ENCODE measurements at places on chromosomes 16 and 17.

DNA sequence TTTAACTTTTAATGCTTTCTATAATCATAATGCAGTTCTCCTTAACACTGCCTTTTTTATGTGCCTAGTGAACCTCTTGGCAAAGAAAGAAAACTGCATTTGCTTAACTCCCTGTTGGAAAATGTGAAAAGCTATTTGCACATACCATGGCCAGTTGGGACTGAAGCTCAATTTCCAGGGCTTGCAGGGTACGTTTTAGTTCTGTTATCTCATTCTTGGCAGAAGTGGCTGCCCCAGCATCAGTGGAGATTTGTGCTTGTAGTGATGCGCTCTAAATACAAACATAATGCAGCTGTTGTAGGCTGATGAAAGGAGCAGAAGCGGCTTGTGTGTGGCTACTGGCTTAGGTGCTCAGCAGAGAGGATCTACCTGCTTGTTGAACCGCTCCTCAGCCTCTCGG lies 3.7 kb downstream of the KRT24 start:
- no peak for DNase-seq

GRCh38 chr17:41503202-41503601 lies 2.2 kb downstream of the KRT13 start:
- no peak for DNase-seq

- DNase-seq, result no peak
Observed at GRCh38 chr17:41777157-41777573, 9.3 kb downstream of the JUP start.

GRCh38 chr16:27529962-27530361 lies 19.8 kb downstream of the GTF3C1 start:
- DNase-seq, result no peak

GRCh38 chr17:2797637-2798036 lies 1.4 kb downstream of the RAP1GAP2 start:
- no peak for DNase-seq

- no peak for DNase-seq
Observed at GRCh38 chr16:7378024-7378695, 45.5 kb downstream of the RBFOX1 start.

- DNase-seq, result no peak
Observed at GRCh38 chr17:41329279-41329948, 13.9 kb upstream of the KRTAP17-1 start.

GRCh38 chr16:57007050-57007449 lies 17.7 kb downstream of the NLRC5 start:
- no peak for DNase-seq

DNA sequence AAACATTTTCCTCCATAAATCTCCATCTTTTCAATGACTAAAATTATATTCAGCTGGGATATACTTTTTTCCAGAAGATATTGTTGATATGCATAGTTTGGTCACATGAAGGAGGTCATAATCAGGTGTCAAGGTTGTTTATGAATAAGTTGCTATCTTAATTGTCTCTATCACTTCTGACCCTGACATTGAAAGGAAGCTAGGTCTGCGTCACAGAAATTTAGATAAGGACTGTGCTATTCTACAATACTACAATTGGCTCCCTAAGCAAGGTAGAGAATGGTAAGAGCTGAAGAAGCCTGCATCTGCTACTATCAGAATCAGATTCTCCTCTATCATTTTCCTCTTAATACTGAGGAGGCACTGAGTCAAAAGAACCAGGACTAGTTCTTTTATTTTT lies 67.5 kb downstream of the CACNG1 start:
- no peak for DNase-seq

DNA sequence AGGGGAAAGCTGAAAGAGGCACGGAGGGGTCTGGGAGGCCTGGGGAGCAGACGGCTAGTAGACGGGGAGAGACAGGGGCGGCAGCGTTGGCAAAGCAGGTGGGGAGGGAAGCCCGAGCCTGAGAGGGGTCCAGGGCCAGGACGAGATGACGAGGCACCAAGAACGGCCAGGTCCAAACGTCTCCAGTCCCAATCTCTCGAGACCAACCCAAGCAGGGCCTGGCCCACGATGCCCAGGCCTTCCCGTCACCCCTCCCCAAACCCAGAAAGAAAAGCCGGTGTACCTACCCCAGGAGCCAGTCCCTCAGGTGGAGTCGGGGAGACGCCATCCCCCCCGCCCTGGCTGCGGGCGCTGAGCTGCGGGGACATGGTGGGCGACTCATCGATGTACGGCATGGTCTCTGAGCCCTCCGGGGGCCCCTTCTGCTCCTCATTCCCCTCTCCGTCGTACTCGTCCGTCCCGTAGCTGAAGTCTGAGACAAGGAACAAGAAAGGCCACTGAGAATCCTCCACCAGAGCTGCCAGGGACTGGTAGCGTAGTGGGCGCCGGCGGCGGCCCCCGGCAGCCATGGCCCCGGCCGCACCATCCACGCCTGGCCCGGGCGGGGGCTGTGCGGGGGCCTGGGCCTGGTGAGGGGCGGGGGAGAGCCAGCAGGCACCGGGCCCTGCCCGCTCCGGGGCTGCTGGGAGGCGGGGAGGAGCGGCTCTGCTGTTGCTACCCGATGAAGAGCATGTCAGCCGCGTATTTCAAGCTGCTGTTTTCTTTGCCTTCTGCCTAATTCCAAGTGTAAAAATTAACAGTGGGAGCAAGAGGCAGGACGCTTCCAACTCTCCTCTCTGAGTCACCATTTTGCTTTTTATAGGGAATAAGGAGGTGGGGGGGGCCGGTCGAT lies 54.6 kb downstream of the ABR start:
- DNase-seq, result no peak

DNA sequence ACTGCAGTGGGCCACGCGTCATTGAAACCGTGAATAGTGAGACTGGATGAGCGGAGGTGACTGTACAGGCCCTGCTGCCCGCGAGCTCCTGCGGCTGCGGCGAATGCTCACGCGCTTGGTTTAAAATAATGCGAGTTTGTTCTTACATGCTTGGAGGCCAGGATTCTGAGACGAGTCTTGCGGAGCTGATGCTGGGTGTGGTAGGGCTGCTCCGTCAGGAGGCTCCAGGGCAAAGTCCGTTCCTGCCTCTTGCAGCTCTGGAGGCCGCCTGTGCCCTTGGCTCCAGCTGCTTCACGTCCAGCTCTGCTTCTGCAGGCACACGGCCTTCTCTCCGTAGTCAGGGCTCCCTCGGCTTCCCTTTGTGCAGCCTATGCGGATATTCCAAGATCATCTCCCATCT lies 9.5 kb downstream of the ACSF3 start:
- DNase-seq, result no peak

GRCh38 chr16:75089486-75090202 lies 26.9 kb downstream of the LDHD start:
- DNase-seq, result no peak

GRCh38 chr17:9054126-9054975 lies 33.0 kb downstream of the NTN1 start:
- DNase-seq, result no peak

- DNase-seq, result no peak
Observed at GRCh38 chr17:38969281-38969680, 2.1 kb upstream of the FBXO47 start.

DNA sequence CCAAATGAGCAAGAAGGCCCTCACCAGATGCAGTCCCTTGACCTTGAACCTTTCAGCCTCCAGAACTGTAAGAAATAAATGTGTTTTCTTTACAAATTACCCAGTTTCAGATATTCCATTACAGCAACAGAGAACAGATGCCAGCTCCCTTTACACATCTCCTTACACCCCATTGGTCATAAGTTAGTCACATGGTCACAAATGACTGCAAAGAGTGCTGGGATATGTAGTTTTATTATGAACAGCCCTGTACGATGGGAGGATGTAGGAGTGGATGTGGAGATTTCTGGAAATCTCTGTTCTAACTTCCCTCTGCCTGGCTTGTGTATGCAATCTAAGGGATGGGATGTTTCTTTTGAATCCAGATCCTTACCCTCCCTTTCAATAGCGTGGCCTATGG lies 13.3 kb upstream of the RPL38 start:
- DNase-seq, result no peak

GRCh38 chr16:86791287-86792035 lies 213.1 kb downstream of the FOXL1 start:
- no peak for DNase-seq

DNA sequence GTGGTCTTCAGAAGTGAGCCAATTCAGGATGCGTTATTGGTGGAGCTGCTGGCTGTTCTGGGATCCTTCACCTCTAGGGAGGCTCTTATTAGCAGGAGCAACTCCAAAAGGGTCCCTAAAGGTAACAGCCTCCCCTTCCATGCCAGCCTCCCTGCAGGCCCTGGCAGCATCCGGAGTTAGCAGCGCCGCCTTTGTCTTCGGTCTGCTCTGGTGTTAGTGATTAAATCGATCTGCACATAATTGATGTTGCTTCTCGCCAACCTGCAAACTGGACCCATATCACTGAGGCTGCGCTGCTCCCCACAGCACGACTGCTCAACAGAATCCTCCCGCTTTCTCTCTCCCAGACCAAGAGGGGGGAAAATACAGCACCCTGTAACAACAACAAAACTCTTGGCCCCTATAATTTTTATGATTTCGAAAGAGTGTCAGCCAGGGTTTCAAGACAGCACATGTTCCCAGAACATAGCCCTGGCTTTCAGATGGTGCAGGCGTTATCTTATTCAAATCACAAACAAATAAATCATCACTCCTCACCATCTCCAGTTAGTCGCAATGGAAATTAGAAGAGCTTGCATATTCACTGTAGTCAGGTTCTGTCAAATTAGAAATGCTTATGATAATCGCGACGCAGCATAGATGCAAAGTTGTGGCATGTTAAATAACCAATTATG lies 76.0 kb downstream of the IRX3 start:
- DNase-seq, result no peak

DNA sequence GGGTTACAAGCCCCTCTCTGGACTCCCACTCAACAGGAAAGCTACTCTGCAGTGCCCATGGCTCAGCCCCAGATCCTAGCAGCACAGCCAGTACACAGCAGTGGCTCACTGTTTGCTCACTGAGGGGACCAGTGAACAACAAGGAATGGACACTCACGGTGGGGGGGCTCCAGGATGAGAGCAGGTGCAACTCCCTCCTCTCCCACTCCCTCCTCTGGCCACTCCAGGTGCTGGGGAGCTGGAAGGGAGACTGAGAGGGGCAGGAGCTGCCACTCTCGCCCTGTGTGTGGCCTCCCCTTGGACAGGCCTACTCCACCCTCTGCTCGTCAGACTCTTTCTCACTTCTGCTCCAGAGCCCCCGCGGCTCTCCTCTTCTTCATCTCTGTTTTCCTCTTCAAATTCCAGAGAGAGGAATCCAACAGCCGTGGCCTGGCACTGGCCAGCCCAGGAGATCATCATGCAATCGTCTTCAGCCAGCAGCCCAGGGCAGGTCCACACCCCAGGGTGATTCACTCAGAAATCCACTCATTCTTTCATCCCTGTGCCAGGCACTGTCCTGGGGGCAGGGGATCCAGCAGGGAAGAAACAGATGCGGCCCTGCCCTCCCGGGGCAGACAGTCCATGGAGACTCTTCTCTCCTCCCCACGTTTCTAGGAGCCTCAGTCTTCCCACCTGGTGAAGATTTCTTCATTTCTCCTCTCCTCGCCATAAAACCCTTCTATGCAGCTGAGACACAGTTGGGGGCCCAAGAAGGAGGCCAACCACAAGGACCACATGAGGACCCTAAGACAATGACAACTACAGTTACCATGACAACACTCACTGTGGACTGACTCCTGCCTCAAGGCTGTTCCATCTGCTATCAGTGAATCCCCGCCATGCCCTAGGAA lies 30.7 kb downstream of the CFAP20 start:
- no peak for DNase-seq

- DNase-seq, result no peak
Observed at GRCh38 chr17:38421871-38422827, 6.1 kb upstream of the ARHGAP23 start.

DNA sequence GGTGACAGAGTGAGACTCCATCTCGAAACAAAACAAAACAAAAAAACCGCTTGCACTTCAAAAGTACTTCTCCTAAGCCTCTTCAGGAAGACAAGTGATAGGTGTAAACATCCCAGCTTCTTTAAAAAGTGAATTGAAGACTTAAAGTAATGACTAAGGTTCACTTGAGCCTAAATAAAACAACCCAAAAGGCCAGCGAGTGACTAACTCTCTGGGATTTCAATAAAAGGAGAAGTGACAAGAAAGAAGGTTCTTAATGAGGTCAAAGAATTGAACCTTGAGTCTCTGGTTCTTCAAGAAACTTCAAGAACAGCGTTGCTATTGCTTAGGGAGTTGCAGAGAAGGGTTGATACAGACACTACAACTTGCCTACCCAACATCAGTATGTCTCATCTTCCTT lies 42.2 kb downstream of the STX8 start:
- DNase-seq, result no peak

DNA sequence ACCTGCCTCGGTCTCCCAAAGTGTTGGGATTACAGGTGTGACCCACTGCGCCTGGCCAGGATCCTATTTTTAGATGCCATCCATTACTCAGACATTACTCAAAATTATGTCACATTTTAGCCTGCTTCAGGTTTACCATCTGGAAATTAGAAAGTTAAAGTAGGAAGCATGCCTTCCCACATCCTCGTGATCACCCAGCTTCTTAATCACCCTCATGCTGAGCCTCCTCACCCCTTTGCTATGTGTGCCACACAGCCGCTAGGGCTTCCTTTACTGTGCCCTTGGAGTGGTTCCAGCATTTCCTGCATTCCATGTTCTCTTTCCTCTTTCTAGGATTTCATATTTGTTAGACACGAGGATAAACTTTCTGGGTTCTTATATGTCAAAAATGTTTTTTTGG lies 9.3 kb downstream of the ADORA2B start:
- DNase-seq, result no peak

DNA sequence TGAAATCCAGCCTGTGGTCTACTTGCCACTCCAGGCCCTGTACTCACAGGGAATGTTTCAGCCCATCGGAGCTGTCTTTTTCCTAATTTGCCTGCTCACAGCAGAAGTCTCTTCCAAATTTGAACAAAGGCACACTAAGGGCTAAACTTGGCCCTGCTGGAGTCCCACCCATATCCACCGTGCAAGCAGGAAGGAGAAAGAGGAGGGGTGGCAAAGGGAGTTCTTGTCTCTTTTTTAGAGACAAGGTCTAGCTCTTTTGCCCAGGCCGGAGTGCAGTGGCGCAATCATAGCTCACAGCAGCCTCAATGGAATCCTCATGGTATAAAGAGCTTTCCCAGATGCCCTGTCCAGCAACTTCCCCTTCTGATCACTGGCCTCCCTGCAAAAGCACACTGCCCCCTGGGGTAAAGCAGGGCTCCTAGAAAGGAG lies 2.7 kb upstream of the PRM1 start:
- DNase-seq, result no peak

DNA sequence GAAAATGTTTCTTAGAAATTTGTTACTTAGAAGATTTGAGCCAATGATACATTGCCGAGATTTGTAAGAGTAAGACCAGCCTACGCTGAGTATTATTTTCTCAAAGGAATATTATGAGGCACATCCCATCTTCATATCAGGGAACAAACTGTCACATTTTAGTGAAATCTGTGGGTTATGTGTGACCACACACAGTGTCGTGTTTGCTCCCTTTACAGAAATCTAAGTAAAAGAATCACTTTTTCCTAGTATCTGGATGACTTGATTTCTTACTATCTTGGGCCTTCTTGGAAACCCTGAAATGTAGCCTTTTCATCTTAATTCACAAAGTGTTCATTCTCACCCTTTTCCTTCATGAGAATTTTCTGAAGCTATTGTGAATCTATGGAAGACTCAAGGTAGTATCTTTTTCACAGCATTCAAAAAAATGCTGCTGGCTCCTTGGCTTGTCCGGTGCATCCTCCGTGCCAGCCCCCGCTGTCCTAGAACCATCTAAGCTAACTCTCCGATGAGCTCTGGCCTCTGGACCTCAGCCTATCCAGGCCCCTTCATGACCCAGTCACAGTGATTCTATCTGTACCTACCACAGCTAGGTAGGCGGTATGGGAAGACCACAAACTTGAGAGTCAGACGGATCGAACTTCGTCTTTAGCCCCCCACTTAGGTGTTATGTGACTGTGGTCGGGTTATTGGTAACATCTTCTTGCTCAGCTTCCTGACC lies 524.3 kb downstream of the MAF start:
- no peak for DNase-seq

Data from activated CD4-positive, alpha-beta T cell treated with anti-CD3 and anti-CD28 coated beads for 4 hours (primary cell).